ENCODE measurements at places on chromosomes 1 and 21.

- no peak for DNase-seq
Measured at GRCh38 chr1:6116137-6116536, 64.0 kb downstream of the CHD5 start.

- no peak for DNase-seq
Measured at GRCh38 chr1:204340081-204340889, 19.4 kb downstream of the PLEKHA6 start.

GRCh38 chr1:74467786-74468377 is 44.5 kb downstream of the LRRC53 start:
- no peak for DNase-seq

DNA sequence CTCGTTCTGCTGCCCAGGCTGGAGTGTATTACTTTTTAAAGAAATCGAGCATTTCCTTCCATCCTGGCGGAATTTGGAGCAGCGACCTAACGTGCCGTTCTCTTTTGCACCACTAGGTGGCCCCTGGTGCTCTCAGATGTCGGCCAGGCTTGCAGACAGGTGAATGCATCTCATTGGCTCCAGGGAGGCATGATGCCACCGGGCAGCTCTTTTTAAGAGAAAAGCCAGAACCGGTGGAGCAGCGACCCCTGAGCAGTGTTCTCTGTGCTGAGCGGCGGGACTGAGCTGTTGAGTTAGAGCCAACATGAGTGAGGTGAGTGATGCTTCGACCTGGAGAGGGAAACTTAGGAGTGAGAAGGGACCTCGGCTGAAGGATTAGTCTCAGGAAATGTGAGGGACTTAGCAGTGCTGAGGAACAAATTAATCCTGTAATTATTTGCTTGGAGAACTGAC is at the start of gene PCP4:
Gene PCP4, plus strand, starts transcription at position 241 of the 453 bp plus-strand sequence. Its CDS starts 64 bp downstream, at position 305.
- DNase-seq, result peak; percentile 45

DNA sequence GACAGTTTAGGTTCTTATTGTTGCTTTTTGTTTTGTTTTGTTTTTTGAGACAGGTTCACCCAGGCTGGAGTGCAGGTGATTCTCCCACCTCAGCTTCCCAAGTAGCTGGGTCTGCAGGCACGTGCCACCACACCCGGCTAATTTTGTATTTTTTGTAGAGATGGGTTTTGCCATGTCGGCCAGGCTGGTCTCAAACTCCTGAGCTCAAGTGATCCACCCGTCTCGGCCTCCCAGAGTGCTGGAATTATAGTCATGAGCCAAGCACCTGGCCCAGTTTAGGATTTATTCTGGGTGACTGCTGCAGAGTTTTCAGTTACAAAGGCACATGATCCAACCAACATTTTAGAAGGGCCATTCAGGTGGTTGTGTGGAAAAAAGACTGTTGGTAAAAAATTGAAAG is 102.0 kb downstream of the SPAG17 start:
- no peak for DNase-seq

DNA sequence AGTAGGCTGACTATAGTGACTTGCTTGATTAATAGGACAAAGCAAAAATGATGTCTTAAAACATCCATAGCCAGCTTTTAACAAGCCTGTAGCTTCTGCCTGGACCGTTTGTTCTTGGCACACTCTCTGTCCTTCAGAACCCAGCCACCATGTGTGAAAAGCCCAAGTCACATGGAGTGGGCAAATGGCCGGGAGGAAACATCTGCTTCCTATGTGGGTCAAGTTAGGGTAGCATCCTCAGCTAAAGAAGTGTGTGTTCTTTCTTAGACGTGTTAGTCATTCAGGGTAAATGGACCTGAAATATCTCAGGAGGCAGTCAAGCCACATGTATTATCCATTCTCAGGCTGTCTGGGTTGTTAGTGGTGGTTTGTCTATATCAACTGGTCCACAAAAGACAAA is 23.4 kb downstream of the RD3 start:
- no peak for DNase-seq

- no peak for DNase-seq
Measured at GRCh38 chr1:201375169-201375568, 2.3 kb downstream of the TNNT2 start.

DNA sequence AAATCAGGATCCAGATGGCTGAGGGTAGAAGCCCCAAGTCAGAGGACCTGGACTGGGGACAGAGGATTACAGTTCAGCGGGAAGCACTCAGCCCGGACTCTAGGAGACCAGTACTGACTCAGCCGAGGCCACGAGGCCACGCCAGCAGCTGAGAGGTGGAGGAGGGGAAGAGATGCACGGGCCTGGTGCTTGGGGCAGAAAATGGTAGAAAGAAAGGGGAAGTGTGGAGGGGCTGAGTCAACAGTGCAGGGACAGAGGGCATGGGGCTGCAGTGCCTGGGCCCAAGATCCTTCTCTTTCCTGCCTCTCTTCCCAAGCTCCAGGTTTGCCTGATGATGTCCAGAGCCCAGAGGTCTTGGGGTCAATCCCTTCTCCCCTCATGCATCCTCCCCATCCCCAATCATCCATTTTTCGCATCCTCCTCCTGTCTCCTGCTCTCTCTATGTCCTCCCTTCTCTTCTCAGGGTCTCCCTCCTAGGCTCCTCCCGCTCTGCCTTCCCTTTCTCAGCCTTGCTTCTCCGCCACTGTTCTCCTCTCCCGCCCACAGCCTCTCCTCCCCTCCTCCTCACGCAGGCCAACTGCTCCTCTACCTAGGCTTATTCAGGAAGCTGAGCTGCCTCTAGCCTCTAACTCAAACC is 7.7 kb downstream of the ARHGEF2 start:
- no peak for DNase-seq

DNA sequence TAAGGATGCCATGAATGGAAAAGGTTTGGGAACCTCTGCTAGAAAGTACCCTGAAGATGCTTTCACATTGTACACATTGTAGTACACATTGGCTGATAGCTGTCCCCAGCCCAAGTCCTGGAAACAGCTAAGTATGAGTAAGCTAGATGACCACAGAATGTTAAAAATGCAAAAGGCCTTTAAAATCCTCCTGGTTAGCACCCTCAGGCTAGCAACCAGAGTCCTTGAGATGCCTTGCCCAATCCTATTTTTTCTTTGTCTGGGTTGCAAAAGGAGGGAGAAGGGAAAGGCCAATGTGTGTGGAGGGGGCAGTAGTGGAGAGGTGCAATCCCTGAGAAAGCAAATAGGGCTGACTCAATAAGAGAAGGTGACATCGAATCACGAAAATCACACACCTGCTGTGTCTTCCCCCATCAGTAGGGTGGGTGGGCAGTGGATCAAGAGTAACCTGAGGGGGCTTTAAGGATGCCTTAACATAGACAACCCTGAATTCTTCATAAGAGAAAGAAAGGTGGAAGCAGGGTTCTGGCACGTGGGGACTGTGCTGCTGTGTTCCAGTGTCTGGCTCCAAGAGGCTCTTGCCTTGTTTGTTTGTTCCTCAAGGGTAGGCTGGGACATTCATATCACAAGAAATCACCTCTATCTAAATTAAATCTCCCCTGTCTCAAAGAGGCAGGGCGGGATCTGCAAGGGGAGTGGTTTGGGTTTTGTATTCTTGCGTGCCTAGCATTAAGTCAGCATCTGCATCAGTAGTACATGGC is 266.2 kb upstream of the PLXNA2 start:
- no peak for DNase-seq

DNA sequence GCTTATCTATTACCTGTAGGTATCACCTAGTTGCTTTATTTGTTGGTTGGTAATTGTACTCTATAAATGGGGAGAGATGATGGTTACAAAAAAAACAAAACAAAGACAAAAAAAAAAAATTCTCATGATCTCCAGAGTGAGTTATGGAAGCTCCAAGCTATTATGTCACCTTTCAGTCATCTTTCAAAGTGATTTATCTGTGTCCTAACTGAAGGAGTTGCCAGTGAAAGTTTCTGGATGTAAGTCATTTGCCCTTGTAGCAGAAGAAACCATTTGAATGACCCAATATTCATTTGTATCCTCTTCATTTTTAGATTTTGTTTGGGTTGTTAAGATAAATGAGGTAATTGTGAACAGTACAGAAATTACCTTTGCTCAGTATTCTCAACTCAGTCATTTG is 3.6 kb downstream of the SLC35F3 start:
- no peak for DNase-seq

DNA sequence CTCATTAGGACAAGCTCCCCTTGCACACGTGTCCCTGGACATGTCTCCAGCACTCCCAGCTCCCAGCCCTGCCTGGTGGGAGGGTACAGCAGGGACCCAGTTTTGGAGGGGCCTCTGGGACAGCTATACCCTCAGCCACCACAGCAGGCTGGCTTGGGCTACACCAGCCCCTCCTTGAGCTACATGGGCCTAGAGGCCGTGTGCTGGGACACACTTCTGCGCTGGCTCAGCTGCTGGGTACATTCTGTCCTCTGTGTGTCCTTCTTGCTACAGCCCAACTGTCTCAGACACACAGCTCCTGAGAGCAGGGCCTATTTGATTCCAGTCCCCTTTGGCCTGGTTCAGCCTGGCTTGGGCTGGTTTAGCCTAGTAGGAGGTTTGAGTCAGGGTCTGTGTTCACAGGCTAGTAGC is 26.7 kb downstream of the DMAP1 start:
- no peak for DNase-seq

DNA sequence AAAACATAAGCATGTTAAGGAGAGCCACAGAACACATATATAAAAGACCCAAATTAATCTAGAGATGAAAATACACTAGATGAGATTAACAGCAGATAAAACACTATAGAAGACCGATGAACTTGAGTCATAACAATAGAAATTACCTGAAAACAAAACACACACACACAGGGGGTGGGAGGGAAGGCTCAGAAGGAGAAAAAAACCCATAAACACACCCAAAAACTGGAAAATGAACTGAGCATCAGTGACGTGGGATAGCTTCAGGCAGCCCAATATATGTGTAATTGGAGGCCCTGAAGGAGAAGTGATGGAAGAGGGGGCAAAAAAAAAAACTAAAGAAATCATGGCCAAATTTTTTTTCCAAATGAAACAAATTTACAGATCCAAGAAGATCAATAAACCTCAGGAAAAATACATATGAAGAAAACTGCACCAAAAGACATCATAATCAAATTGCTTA is 11.4 kb downstream of the ALDH9A1 start:
- no peak for DNase-seq

DNA sequence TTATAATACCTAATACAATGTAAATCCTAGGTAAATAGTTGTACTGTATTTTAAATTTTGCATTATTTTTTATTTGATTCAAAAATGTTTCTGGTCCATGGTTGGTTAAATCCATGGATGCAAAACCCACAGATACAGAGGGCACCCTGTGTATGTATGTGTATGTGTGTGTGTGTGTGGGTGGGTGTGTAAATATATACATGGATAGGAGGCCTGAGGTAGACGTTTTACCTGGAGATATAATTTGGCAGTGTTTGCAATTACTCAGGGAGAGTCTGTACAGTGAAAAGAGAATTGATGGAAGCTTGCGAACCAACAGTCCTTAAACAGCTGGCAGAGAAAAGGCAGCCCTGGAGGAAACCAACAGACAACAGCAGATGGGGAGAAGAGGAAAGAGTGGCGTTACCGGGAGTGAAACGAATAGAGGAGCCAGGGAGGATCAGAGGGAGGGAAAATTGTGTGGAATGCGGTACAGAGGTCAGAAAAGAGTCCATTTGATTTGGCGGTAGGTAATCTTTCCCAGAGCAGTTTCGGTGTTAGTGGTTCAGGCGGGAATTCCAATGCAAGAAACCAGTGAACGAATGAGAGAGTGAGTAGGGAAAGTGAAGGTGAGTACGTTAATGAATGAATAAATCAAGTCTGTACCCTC is 47.9 kb upstream of the NBL1 start:
- DNase-seq, result no peak

DNA sequence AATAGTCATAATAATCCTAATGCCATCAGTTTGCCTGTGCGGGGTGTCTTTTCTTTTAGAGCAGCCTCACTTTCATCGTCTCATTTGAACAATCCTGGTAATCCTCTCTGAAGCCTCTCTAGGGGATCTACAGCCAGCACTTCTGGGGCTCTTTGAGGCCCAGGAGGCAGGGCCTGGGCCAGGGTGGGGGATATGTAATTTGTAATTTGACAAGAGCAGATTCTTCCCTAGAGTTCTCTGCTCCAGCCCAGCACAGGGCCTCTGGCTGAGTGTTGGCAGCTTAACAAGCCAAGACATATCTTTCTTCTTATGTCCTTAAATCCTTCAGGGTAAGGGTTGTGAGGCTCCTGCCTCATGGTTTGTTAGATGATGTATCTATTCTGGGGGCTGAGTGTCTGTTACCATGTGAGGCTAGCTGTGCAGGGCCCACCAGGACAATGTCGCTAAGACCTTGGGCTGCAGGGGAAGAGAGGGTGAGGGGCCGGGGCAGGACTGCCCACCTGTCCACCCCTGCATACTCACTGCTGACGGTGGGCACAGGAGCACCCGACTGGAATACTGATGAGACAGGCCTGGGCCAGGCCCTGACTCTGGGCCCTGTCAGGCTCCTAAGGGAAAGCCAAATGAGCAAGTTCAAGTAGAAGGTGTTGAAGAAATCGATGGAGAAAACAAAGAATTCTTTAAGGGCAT is 45.3 kb upstream of the PARP1 start:
- DNase-seq, result no peak

GRCh38 chr1:205313563-205314308 is 7.8 kb downstream of the NUAK2 start:
- DNase-seq, result no peak

DNA sequence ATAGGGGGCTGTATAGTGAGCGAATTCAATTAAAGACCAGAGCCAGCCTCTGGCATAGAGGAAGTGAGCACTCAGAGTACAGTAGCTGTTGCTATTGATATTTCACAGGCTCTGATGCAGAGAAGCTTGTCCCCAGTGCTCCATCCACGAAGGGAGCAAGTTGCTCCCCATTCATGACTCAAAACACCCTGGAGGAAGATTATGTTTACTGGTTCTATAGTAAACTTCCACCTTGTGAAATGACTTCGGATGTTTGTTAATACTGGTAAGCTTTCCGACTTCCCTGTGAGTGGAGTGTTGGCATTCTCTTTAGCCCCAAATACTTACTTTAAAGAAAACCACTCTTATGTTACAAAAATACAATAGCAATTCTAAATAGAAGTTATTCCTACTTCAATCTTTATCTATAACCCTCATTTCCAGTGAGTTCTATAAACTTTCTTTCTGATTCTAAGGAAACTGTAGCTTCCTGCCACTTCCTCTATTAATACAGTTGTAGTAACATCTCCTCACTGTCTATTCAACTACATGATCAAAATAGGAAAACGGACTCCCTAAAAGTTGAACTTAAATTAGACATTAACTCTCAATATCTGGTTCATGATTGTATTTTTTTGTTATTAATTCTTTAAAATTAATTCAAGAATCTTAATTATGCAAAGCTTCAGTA is 46.4 kb downstream of the ZNF281 start:
- no peak for DNase-seq

DNA sequence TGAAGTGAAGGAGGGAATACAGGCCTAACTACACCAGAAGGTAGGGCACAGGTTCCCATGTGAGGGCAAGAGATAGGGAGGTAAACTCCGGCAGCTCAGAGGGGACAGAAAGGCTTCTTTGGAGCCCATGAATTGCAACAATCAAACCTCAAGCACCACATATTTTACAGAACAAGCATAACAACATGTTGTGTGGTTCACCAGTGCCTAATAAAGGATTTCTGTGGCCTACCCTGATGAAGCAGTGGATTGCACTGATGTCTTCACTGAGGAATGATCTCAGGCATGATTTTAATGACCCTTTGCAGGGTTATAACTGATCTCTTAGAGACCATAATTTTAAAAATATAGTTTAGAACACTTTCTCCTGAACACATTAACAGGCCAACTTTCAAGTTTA is 77.4 kb downstream of the RUNX1 start:
- no peak for DNase-seq

- DNase-seq, result no peak
Measured at GRCh38 chr21:29332461-29333362, 34.0 kb downstream of the BACH1 start.
